Stimulated activated CD4-positive, alpha-beta T cell treated with anti-CD3 and anti-CD28 coated beads, Interleukin-2, amount 100 ng/mL, for 48 hours (primary cell): ENCODE measurements at places on chromosomes 12 and 14.

DNA sequence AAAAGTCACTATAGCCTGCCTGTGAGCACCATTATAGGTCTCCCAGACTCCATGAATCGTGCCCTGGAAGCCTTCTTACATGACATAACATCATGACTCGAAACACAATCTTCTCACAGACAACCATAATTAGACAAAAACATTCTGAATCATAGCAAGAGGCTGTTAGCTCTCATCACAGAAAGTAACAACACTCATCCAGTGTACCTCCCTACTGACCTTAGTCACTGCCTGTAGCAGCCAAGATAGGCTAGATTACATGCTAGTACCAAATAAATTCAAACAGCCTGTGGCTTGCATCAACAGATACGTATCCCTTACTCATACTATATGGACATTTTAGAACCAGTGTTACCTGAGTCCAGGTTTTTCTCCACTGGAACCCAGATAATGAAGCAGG lies 663.8 kb upstream of the FOXG1 start:
- DNase-seq = no peak

DNA sequence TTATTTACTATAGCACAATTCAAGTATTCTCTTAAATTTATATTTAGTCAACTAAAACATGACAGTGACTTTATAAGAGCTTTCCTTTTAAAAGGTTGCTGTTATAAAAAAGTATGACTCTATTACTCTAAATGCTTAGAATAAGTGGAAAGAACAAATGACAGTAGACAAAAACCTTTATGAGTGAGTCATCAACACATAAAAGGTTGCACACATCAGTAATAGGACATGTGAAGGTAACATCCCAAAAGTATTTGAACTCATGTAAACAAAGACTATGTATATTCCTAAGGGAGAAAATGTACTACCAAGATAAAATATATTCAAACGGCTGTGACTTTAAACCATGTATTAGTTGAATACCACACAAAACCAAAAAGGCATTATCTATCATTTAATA lies 98.8 kb downstream of the PAWR start:
- no peak for DNase-seq

DNA sequence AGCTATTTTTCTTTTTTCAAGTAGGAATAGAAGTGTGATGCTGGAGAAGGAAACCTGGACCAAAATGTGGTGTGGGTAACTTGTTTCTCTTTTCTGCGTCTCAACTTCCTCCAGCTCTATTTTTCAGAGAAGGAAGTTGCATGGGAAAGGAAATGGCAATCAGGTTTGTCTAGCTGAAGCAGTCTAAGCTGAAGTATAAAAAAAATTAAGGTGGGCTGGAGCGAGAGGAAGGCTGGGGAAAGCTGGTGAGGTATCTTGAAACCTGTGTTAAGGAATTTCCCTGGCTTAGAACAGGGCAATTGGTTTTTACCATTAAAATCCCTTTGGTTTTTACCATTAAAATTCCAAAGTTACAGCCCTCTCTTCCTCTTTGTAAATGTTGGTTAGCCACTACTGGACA lies 34.2 kb upstream of the NINJ2 start:
- no peak for DNase-seq

DNA sequence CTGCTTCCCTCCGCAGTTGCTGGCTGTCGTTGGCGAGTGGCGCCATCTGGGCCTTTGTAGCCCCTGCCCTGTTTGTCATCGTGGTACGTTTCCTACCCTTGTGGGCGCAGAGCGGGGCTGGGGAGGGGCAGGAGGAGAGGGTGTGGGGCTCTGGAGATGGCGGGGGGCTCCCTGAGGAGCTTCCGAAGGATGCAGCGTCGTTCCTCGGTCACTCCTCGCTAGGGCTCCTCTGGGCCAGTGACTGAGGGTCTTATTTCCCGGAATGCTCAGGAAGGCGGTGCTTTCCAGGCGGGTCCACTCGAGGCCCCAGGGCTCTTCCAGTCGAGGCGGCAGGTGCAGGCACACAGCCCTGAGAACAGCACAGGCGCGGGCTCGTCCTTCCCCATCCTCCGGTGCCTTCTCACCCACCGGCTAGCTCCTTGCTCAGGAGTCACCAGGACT lies 167.1 kb downstream of the ADGRD1 start:
- DNase-seq = no peak

DNA sequence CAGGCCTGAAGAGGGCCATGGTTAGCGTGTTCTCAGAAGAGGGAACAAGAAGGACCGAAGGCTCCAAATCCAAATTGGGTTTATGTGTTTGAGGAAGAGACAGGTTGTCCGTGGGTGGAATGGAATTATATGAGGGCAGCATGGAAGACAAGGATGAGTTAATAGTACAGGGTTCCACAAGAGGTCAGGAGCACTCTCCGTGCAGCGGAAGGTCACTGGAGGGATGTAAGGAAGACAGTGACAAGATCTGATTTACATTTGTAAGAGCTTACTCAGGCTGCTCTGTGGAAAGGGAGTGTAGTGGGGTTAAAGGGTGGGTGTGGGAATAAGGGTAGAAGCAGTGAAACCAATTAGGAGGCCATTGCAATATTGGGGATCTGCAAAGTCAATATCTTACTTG lies 97.0 kb downstream of the TPH2 start:
- DNase-seq = no peak

GRCh38 chr12:42104784-42105183 lies 39.9 kb downstream of the GXYLT1 start:
- no peak for DNase-seq

DNA sequence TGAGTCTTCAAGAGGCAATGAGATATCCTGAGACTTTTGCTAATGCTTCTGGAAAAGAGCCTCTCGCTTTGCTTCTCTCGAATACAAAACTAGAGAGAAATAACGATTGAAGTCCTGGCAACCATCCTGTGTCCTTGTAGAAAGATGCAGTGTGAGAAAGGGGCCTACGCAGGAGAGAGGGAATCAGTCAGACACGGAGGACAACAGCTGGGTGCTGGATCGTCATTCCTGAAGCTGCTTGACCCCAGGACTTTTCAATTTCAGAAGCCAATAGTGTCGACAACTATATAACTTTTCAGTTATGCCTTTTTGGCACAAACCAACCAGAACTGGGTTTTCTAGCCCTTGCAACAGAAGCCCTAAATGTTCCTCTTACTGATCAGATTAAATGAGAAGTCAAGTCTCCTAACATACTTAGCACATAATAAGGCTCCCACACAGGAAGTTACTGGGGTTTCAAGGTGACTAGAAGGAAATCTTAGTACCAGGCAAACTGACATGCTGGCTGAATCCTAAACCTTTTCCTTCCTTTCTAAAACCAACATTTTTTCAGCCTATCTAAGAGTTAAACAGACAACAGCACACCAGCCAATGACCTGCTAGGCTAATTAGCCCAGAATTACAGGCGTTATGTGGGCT lies 755.6 kb downstream of the MED13L start:
- no peak for DNase-seq

DNA sequence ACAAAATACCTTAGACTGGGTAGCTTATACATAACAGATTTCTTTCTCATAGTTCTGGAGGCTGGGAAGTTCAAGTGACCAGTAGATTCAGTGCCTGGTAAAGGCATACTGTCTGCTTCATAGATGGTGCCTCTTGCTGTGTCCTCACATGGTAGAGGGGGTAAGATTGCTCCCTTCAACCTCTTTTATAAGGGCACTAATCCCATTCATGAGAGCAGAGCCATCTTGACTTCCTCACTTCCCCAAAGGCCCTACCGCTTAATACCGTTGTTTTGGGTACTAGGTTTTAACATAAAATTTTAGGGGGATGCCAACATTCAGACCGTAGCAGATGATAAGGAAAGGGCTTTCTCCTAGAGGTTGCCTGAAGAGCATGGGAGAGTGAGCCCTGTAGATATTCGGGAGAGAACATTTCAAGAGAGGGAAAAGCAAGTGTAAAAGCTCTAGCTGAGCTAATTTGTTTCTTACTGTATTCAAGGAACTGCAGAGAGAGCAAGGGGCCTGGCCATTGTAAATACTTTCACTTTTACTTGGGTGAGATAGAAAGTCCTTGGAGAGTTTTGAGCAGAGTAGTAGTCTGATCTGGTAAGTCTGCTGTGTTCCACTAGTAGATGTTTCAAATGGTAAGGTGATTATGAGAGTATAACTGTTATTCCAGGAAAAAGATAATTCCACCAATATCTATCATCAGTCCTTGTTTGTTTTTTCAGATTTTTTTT lies 27.3 kb downstream of the FRS2 start:
- DNase-seq = no peak

GRCh38 chr12:99005601-99006000 lies 360.5 kb downstream of the APAF1 start:
- no peak for DNase-seq

- DNase-seq = no peak
These were observed 6.1 kb downstream of the EDDM3B start for GRCh38 chr14:20774258-20774824.

- DNase-seq = no peak
These were observed 11.2 kb downstream of the ADSS1 start for GRCh38 chr14:104734991-104735779.

DNA sequence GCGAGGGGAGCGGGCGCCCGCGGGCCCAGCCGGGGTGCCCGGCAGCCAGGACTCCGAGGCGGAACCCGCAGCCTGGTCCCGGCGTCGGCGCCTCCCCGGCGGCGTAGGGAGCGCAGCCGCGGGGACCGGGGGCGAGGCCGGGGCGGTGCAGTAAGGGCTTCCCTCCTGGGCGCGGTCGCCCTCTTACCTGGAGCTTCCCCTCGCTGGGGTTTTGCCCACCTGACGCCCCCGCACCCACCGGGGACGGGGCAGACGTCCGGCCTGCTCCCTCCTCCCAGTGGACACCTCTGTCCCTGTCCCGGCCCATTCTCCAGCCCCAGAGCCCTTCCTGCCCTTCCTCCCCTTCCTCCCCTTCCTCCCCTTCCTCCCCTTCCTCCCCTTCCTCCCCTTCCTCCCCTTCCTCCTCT lies 413 bp upstream of the TUBA1C start:
- peak; percentile 32 for DNase-seq

GRCh38 chr14:21026274-21026987 lies 1.6 kb upstream of the NDRG2 start:
- no peak for DNase-seq

DNA sequence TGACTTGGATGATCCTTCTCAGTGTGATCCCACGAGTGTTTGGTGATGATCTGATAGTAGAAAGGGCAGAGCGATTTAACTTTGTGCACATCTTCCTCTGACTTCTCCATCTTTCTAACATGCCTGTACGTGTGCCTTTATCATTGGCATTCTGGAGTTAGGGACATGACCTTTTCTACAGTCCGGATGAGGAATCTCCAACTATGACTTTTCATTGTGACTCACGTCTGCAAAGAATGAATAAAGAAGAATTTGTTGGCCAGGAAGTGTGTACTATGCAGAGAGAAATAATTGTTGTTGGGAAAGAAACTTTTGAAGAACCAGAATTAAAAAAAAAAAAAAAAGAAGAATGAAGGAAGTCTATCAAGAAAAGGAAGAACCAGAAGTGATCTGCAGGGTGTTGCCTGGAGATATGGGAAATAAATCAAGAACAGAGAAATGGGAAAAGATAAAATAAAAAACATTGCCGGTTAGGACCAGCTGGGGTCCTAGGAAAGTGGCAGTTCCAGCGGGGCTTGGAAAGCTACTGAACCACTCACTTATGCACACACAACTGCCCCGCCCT lies 25.3 kb downstream of the PPFIBP1 start:
- no peak for DNase-seq

- DNase-seq = no peak
These were observed 61.7 kb downstream of the PPP1R12A start for GRCh38 chr12:79873201-79873600.

DNA sequence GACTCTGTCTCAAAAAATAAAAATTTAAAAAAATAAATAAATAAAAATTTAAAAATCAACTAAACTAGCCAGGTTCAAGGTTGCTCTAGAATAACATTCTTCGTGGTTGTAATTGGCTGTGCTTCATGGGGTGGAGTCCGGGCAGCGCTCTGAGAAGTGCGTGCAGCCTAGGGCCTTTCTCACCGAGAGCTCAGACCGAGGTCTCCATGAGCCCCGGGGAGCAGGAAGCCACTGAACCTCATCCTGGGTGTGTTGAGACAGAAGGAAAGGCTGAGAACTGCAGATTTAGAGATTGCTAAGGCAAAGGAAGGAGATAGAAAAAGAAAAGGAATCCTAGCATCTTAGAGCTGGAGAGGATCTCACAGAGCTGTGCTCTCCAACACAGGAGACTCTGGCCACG lies 14.7 kb downstream of the P2RX4 start:
- DNase-seq = no peak

DNA sequence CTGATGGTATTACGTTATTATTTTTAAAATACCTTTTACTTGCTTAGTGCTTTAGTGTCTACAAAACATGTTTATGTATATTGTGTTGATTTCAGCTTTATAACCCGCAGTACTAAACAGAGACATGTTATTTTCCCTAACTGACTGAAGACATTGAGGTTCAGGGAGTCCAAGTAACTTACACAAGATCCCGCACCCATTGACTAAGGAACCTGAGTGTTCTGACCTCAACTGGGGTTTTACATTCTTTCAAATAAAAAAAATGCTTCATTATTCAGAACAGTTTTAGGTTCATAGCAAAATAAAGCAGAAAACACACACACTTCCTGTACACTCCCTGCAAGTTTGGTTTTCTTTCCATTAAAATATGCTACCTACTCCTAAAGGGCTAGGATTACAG lies 60.4 kb upstream of the METAP2 start:
- DNase-seq = no peak

- no peak for DNase-seq
These were observed 6.0 kb downstream of the ACVRL1 start for GRCh38 chr12:51913071-51914033.

- DNase-seq = no peak
These were observed 12.3 kb downstream of the KDM2B start for GRCh38 chr12:121568518-121568917.

DNA sequence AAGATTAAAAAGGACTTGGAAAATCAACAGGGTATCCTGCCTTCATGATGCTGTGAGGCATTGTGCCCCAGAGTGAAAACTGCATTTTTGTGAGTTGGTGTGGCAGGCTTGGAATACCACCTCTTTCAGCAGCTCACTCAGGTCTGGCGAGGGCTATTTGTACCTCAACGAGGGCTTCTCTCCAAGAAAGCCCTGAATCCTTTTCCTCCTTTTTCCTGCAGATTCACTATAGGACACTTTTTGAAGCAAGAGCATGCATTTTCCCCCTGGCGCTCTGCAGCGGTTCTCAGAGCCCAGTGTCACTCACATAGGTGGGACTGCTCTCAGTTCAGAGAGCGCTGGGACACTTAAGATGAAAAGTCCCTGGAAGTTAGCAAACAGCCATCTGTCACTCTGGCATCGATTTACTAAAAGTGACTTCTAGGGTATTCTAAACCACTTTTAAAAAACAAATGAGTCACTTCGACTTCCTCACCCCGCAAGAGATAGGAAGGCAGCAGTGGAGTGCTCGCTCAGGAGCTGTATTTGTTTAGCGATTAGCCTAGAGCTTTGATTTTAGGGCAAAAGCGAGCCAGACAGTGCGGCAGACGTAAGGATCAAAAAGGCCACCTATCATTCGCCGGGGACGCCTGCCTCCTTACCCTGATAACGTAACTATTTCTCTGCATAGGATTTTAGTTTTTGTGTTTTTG lies 782 bp upstream of the LGR5 start:
- no peak for DNase-seq

- DNase-seq = no peak
These were observed 72.8 kb downstream of the ANKS1B start for GRCh38 chr12:99911967-99912366.

DNA sequence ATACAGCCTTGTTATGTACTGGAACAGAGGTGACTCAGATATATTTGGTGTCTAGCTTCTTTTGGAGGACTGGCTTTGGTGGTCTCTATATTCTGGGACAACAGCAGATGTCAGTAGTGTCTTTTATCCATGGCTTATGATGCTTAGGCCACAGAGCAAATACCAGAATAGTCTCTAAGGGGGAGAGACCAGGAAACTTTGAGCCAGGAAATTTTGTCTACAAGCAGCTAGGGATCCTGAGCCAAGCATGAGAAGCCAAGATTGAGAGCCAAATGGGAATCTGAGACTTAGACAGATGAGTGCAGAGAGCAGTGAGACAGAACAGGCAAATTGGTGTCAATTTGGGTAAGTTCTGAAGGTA lies 28.4 kb upstream of the PTPRR start:
- DNase-seq = no peak
